Central memory CD4-positive, alpha-beta T cell (primary cell): ENCODE measurements at places on chromosomes 6 and 20.

- no peak for DNase-seq
Measured at GRCh38 chr20:32234135-32234808, 26.6 kb downstream of the POFUT1 start.

DNA sequence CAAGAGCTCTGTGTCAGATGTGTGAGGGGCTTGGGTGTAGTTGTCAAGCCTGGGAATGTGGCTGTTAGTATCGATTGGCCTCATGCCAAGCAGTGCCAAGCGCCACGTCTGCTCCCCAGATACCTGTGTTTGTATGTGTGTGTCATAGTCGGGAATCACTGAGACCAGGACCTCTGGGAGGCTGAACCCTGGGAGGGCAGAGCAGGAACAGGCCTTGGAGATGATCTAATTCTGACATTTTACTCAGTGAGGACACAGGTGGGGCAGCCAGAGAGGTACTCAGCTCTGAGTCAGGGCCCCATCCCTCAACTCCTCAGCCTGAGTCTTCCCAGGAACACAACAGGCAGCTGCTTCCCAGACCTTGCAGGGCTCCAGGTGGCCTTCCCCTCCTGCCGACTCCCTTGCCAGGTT, 51.2 kb upstream of the FANCE start:
- DNase-seq = no peak

DNA sequence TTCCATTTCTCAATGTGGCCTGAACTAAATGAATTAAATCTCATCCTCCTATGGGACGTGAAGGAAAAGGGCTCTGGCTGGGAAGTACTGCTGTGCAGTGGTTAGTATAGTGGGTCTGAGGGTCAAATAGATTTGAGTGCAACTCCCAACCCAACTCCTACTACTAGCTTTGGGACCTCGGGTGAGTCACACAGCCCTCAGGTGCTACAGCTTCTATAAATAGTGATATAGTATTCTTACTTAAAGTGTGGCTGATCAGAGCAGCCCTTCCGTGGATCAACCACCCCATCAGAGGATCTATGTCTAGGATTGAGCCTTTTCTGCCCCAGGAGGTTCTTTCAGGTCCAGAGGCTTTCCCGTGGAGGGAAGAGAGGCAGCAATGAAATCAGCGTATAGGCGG, 904 bp upstream of the UST start:
- DNase-seq = no peak

DNA sequence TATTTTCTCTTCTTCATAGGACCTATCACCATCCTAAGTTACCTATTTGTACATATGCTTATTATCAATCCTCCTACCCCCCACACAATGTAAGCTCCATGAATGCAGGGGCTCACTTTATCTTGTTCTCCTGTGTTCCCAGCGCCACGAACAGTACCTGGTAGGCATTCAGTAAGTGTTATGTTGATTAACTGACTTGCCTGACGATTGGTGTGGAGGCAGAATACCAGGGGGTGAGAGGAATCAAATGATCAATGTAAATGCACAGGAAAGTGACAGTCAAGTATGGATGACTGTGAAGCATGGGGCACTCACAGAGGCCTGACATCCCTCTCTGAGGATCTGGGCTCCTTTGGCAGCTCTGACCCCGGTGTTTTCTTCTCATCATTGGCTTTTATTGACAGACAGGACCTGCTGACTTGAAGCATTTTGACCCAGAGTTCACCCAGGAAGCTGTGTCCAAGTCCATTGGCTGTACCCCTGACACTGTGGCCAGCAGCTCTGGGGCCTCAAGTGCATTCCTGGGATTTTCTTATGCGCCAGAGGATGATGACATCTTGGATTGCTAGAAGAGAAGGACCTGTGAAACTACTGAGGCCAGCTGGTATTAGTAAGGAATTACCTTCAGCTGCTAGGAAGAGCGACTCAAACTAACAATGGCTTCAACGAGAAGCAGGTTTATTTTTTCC, 6.1 kb upstream of the IFT52 start:
- no peak for DNase-seq

GRCh38 chr20:58891718-58892140, 39.2 kb downstream of the GNAS start:
- DNase-seq = no peak

DNA sequence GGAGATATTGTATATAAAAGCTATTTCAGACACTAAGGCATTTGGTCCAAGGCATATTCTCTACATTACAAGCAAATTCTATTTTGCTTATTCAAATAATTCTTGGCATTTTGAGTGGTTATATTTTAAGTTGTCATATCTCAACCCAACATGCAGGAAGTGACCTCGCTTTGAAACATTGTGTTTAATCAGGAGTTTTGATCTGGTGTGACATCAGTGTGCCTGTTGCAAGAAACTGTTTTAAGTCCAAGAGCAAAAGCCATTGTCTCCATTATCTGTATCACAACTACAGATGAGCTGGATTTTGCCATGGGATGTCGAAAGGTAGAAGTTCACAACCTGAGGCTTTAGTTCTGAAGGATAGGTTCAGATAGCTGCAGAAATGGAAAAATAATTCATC, 509.9 kb upstream of the ID4 start:
- DNase-seq = no peak

DNA sequence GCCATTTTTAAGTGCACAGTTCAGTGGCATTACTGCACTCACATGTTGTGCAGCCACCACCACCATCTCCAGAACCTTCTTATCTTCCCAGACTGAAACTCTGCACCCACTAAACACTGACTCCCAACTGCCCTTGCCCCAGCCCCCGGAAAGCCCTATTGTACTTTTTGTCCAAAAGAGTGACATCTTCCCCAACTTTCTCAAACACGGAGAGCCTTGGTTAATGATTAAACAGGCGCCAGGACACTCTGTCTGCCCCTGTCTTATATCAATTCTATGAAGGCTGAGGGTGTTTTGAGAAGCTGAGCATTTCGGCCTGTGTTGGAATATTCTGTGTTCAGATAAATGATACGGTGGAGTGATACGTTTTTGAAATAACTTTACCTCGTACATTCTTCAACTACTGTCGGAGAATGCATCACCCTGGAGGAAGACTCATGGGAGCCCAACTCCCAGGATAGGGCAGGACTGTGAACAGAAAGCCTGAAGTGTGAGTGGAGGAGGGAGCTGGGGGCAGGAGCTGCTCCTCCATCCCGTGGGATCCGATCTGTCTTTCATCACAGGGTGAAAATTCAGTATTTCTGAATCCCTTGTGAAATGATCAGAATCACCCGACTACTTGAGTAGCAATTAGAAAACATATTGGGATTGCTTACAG, 68.7 kb upstream of the FOXC1 start:
- no peak for DNase-seq

- DNase-seq = no peak
Measured at GRCh38 chr20:16411361-16411760, 161.9 kb downstream of the KIF16B start.

DNA sequence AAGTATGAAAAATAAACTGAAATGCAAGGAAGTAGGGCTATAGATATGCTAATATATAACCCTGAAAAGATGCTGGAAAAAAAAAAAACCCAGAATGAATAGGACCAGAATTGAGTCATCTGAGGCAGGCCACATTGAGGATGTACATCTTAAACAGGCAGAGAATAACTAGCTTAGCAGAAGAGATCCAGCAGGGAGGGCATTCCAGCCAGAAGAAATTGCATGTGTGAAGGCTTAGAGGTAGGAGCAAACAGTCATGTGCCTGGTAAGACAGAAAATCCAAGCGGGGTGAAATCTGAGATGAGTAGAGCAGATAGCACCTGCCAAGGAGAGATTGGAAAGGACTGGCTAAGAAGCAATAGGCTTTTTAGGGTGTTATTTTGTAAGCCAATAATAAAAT, 2.6 kb downstream of the COL19A1 start:
- no peak for DNase-seq

DNA sequence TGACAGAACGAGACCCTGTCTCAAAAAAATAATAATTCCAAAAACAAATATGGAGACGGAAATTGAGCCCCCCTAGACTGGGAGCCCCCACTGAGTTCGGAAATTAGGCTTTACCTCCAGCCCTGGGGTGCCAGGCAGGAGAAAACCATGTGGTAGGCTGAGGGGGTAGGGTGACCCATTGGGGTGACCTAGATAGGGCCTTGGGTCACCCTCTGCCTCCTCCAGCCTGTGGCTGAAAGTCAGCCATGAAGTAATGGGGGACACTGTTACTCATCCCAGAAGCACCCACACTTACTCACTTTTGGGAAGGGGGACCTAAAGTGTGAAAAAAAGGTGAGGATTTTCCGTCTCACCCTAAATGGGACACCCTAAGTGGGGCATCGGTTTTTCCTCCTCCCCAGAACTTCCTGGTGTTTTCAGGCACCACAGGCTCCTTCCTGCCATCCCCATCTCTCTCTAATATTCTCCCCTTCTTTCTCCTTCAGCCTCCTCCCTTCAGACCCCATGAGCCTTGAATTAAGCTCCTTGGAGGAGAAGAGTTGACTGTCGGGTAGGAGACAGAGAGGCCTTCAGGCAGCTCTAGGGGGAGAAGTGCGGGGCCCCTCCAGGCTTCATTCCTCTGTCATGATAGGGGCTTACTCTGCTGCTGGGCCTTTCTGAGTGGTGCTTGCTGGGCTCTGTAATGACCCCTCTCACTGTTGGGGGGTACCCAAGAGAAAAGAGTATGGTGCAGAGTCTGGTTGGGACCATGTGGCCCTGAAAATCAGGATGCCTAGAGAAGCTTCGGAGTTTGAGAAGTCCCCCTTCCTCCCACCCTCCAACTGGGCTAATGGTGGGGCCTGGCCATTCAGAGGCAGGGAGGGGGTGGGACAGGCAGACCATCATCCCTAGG, 2.4 kb downstream of the LTB start:
- no peak for DNase-seq

DNA sequence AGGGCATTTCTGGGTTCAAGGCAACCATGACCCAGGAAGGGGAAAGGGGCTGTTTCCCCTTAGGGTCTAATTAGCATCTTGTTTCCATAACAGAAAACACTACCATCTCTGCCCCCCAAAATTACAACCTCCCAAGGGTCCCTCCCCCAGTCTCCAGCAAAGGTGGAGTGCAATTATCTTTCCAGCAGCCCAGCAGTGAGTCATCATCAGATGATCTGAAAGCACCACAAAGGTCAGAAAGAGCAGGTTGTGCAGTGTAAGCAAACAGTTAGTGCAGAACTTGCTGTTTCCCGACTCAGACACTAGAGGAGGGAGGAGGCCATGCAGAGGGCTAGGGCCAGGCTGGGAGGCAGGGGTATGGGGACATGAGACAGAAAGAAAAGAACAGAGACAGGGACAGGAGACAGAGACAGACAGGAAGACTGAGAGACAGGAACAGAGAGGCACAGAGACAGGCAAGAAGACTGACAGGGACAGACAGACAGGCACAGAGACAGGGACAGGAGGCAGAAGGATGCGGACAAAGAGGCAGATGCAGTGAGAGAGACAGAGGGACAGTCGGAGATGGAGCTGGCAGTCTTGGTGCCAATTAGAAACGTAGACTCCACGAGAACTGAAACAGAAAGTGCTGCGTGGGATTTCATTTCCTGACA, 62.5 kb downstream of the PYGB start:
- DNase-seq = peak; percentile 10

DNA sequence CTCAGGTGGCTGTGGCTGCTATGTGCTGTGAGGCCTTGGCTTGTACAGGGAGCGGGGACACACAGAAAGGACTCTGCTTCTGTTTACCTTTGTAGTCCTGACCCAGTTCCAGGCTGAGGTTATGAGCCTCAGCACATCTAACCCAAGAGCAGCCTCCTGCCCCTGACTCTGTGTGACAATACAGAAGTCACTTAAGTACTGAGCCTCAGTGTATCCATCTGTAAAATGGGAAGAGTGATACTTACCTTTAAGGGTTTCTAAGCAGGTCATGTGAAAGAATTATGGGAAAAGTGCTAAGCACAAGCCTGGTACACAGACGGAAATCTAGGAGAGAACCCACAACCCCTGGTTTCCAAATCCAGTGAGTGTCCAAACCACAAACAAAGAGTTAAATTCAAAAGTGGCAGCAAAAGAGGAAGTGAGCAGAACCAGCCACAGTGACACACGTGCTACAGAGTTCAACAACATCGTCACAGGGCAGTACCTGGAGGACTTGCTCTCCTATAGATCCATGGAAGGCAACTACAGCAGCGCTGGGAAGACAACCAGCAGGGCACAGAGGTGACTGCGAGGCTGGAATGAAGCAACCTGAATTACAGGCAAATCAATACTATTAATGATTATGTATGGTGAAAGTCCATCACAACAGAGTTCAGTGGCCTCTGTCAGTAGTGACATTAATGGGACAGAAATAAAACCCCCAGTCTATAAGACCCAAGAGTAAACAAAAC, 12.5 kb downstream of the TRIM26 start:
- DNase-seq = no peak

GRCh38 chr6:115485400-115485799, 575.3 kb downstream of the FRK start:
- no peak for DNase-seq

- no peak for DNase-seq
Measured at GRCh38 chr20:11869641-11870040, 48.1 kb upstream of the BTBD3 start.

DNA sequence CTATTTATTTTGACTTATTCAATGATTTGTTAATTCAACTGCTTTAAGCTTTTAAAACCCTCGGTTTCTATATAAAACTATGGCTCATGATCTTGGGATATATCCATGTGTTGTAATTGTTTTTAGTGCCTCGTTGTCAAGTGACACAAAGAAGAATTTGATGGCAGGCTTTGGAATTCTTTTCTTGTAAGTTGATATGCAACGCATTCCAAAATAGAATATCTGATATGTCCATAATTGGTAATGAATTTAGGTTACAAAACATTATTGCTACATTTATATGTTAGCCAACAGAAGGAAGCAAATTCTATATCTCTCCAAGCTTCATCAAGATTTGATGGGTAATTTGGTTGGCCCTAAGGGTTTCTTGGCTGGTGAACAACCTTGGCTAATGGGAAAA, 220.4 kb upstream of the RIMS1 start:
- no peak for DNase-seq

GRCh38 chr6:31094389-31094881, 17.9 kb downstream of the C6orf15 start:
- DNase-seq = peak; percentile 52

DNA sequence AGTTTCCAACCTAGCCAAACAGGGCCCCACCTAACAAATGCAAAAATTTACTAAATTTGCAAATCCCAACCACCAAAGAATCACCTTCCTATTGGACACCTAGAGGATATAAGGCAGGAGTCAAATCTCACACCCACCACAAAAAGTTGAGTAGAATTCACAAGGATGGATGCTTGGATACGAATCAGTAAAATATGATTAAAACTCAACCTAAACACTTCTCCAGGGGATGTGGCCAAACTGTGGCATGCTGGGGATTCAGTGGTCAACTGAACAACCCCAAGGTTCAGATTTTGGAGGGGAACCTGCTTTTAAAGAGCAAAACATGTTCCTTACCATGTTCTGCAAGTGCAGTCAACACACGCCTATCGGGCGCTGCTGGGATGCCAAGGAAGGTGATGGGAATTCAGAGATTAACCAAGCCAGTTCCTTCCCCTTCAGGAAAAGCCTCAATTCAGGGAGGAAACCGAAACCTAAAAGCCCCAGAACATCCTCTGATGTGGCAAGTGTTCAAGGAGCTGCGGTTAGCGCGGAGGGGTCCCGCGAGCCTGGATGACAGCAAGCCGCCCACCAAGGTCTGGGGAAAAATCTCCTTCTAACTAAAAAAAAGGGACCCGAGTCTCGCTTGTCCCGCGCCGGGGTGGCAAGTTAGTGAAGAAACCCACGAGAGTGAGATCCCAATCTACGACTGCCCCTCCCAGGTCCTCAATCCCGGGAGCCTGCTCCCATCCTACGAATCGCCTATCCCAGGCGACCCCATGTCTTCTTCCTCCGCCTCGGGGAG, 902 bp downstream of the SAMHD1 start:
- DNase-seq = peak; percentile 54
